Small intestine (tissue), 16 donors: ENCODE measurements at places on chromosomes 7 and 10. TPM values are rescaled to one million over a fixed set of nuclear protein-coding genes. Genes with fewer than 3 reads are reported as not detected.

GRCh38 chr7:51308696-51309095 lies 7.9 kb downstream of the COBL start:
- H3K4me1 ChIP-seq, result no peaks in the 10 kb centered on the region
- peak overlapping the region; percentile 84 for H3K27ac ChIP-seq
- peak; percentile 42 for DNase-seq

DNA sequence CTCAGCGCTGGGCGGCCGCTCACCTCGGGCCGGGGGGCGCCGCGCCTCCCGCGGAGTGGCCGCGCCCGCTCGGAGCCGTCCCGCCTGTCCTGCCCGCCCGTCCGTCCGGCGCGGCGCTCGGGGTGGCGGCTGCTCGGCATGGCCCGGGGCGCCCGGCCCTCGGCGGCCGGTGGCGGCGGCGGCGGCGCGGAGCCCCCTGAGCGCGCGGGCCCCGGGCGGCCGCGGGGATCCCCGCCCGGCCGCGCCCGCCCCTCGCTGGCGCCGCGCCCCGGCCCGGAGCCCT lies 338 bp downstream of the SDK1 start:
- no peaks in the 10 kb centered on the region for H3K36me3 ChIP-seq
- H3K4me1 ChIP-seq, result no peaks in the 10 kb centered on the region
- no peak overlapping the region for H3K4me3 ChIP-seq
- H3K27ac ChIP-seq, result no peak overlapping the region

DNA sequence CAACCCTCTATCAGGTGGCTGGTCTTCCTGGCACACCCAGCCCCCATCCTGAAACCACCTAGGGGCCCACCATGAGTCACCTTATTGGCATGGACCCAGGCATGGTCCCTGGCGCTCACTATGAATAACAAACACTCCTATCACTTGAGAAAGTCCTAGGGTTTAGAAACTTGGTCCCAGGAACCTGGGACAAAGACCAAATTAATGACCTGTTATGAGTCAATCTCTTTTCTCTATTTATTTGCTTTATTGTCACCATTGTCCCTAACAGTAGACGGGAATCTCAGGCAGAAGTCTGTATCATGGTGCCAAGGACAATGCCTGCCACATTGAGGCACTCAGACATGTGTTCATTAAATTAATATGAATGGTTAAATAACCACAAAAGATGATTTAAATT lies 599.6 kb upstream of the C7orf33 start:
- no peak for DNase-seq
- no peaks in the 10 kb centered on the region for H3K36me3 ChIP-seq
- no peaks in the 10 kb centered on the region for H3K4me1 ChIP-seq
- no peaks in the 10 kb centered on the region for H3K27me3 ChIP-seq
- H3K27ac ChIP-seq, result no peak overlapping the region
- no peak overlapping the region for H3K4me3 ChIP-seq

DNA sequence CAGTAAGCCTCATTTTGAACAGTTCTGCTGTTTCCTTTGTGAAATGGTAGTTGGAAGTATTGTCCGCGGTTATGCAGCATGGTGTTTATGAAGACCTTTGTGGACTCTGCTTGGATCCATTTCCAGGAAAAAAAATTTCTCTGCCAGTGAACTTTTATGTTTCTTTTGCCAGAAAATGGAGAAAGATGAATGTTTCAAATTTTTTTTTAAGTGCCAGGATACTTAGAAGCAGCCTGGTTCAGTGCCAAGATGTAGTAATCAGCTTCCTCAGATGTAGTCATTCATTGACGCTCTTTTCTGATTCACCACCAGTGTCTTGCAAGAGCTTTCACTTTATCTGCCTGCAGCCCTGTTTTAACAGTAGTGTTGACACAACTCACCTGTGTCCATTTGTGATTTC lies 258.2 kb downstream of the SDK1 start:
- no peak overlapping the region for H3K27ac ChIP-seq
- DNase-seq, result peak; percentile 18
- no peak overlapping the region for H3K4me3 ChIP-seq

DNA sequence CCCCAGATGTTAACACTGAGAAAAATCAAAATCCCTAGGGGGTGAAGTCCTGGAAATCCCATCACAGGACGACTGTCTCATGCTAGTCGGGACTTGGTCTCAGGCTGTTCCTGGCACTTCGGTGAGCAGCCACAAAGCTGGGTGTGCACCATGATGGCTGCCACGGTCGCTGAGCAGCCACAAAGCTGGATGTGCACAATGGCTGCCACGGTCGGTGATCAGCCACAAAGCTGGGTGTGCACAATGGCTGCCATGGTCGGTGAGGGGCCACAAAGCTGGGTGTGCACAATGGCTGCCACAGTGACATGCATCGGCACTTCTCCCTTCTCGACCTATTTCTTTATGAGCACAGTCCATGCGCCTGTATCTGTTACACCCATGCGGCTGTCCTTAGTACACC lies 505.1 kb downstream of the TCERG1L start:
- no peaks in the 10 kb centered on the region for H3K36me3 ChIP-seq
- no peak for DNase-seq
- no peak overlapping the region for H3K4me3 ChIP-seq
- no peaks in the 10 kb centered on the region for H3K4me1 ChIP-seq

- H3K27ac ChIP-seq, result peak within 1 kb of the TSS; percentile 98
- peak within 1 kb of the TSS; percentile 78 for H3K4me3 ChIP-seq
- peaks cover 17% of the 10 kb centered on the region for H3K4me1 ChIP-seq
- H3K27me3 ChIP-seq, result no peaks in the 10 kb centered on the region
- DNase-seq, result peak; percentile 86
- no peaks in the 10 kb centered on the region for H3K36me3 ChIP-seq
Observed at GRCh38 chr7:43906331-43907010, at the start of gene URGCP. URGCP (minus strand) TSS chr7:43906596; CDS start chr7:43906575, 21 bp downstream.

GRCh38 chr10:17783751-17784150 lies 25.4 kb upstream of the MRC1 start:
- no peaks in the 10 kb centered on the region for H3K27me3 ChIP-seq
- H3K4me1 ChIP-seq, result peaks cover 3% of the 10 kb centered on the region
- H3K27ac ChIP-seq, result no peak overlapping the region
- H3K36me3 ChIP-seq, result no peaks in the 10 kb centered on the region
- no peak for DNase-seq

GRCh38 chr10:68052463-68052862 lies 22.6 kb downstream of the HERC4 start:
- H3K27me3 ChIP-seq, result no peaks in the 10 kb centered on the region
- DNase-seq, result no peak
- no peaks in the 10 kb centered on the region for H3K36me3 ChIP-seq
- no peak overlapping the region for H3K4me3 ChIP-seq
- no peak overlapping the region for H3K27ac ChIP-seq
- H3K4me1 ChIP-seq, result no peaks in the 10 kb centered on the region

- H3K36me3 ChIP-seq, result no peaks in the 10 kb centered on the region
- H3K27ac ChIP-seq, result no peak overlapping the region
- H3K4me1 ChIP-seq, result no peaks in the 10 kb centered on the region
Observed at GRCh38 chr10:86388119-86388704, 21.6 kb upstream of the GRID1 start.

- no peak overlapping the region for H3K27ac ChIP-seq
- no peaks in the 10 kb centered on the region for H3K27me3 ChIP-seq
- DNase-seq, result no peak
- no peaks in the 10 kb centered on the region for H3K4me1 ChIP-seq
- H3K36me3 ChIP-seq, result peaks cover 2% of the 10 kb centered on the region
Observed at GRCh38 chr10:127934383-127934782, 27.5 kb downstream of the PTPRE start.

DNA sequence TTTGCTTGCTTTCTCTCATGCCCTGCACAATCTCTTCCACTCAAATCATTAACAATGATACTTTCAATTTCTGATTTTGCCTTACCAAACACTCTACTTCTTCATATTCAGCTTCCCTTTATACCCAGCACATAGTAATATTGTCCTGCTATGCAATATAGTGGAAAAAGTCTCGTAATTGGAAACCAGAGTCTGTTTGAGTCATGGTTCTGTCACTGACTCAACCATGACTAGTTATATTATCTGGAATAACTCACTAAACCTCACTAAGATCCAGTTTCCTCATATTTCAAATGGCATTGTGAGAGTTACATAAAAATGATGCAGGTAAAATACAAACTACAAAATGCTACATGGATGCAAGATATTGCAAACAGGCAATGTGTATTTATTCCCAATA lies 98.5 kb upstream of the LRRTM3 start:
- no peak overlapping the region for H3K27ac ChIP-seq
- H3K27me3 ChIP-seq, result no peaks in the 10 kb centered on the region
- no peak overlapping the region for H3K4me3 ChIP-seq
- no peaks in the 10 kb centered on the region for H3K36me3 ChIP-seq

DNA sequence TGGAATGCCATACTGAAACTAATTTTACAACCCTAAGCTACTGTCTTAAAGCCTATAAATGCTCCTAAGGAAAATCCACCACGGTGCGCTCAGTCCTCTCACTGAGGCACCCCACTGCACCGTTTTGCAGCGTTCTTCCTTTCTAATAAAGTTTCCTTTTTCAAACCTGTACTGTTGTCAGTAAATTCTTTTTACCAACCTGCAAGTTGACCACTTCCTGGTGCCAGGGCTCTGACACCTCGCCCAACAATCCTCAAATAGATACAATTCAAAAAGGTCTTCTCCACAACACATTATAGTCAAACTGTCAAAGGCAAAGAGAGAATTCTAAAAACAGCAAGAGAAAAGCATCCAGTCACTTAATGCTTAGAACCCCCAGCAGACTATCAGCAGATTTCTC lies 42.8 kb downstream of the HERPUD2 start:
- no peak overlapping the region for H3K4me3 ChIP-seq
- no peaks in the 10 kb centered on the region for H3K4me1 ChIP-seq
- peaks cover 17% of the 10 kb centered on the region for H3K36me3 ChIP-seq
- DNase-seq, result no peak
- H3K27me3 ChIP-seq, result no peaks in the 10 kb centered on the region

PLXNA4 gene
- 3.9 TPM for polyA plus RNA-seq

BEND7 gene
- polyA plus RNA-seq, result 33.8 TPM

FAM3C gene
- 98.0 TPM for polyA plus RNA-seq

LAMB1 gene
- polyA plus RNA-seq, result 124 TPM

NEURL1 gene
- 48.6 TPM for polyA plus RNA-seq

ASZ1 gene
- not detected for polyA plus RNA-seq

ZNF503 gene
- polyA plus RNA-seq, result 11.8 TPM
